Erythroblast (primary cell): ENCODE measurements at places on chromosomes 11 and 22.
A peak's percentile ranks its signal among the peaks of the same experiment; 100 is the strongest.

DNA sequence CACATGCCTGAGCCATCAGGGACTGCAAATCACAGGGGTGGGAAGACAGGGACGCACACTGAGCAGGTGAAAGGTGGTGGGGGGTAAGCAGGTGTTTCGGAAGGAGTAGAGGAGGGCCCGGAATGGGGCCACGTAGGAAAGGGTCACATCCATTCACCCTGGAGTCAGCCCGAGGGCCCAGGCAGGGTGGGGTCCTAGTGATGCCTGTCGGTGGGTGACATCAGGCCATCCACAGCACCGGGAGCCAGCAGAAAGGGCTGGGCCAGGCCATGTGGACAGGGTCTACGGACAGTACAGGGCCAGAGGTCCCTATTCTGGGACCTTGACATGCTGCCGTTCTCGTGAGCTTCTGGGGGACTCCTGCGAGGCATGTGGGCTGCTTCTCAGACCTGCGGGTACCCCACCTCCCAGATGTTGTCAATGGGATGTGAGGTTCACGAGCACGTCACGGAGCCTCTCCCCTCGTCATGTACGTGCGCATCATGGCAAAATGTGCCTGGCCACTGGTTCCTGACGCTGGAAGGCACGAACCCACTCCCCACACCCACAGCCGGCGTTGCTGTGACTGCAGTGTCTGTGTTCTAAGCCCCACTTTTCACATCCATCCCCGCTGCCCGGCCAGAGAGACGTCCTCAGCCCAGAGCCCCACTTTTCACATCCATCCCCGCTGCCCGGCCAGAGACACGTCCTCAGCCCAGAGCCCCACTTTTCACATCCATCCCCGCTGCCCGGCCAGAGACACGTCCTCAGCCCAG, 84.1 kb downstream of the FBLN1 start:
- DNase-seq = no peak

DNA sequence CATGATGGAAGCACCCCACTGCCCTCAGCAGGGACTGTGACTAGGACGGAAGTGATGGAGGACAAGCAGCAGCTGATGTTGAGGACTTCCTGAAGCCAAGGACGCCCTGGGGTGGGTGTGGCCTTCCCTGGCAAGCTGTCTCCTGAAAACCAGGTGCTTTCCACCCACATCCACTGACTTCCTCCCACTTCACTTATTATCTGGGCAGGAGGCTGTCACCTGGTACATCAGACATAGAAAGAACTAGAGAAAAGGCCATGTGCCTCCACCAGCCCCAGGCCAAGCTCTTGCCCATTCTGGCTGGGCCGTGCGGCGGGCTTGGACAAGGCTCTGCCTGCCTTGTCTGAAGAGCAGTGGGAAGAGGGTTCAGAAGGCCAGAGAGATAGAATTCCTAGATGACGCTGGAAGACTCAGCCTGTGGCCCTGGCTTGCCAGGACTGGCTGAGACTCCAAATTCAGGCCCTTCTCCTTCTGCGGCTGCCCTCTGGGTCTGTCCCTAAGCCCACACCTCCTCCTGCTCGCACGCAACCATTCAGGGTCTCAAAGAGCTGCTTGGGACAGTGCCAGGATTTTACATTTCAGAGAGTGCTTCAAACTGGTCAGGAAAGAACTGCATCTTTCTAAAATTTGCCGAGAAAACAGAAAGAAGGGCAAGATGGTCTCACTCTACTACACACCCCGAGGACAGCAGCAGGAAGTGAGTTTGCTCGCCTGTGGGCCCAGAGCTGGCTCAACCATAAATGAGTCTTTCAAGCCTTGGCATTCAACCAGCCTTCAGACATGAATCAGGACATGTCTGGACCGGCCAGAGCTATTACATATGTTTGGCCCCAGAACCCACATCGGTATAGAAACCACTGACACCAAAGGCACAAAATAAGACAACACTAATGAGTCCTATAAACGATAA, 13.3 kb downstream of the ARHGAP1 start:
- no peak for DNase-seq

- DNase-seq = peak; percentile 84
Observed at GRCh38 chr22:20494978-20495860, at the start of gene KLHL22. Gene KLHL22 (minus strand): TSS chr22:20495795. CDS start chr22:20489211, 6,584 bp downstream.

- DNase-seq = no peak
Observed at GRCh38 chr11:65973439-65974110, 12.0 kb downstream of the SART1 start.

DNA sequence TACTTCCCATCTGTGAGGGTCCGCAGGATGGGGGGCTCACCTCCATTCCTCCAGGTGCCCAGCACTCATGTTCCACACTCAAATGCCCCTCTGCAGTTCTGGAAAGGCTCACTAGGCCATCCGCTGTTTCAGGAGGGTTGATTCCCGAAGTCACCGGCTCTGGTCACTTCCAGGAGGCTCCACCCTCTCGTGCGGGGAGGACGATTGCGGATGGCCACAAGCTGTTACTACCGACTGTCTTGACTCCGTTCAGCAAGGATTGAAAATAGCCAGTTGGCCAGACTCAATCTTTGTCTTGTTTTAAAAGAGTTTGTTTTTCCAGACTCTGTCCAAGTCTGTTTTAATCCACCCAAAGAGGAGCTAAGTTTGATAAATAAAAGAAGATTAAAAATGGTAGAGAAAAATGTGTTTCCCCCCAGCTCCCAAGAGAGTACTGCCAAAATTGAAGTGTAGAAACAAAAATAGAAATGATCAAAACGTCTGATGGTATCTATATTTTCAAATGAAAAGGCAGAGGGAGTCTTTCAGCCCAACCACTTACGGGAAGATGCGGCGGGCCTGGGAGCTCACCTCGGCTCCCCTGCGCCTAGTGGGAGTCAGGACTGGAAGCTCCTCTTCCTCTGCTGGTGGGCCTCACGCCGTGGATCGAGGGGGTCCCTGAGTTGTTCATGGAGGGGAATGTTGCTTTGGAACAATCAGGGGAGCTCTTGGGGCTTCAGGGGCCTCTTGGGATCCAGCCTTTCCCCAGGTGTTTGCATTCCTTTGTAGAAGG, 1280.8 kb downstream of the BRD1 start:
- DNase-seq = no peak

- no peak for DNase-seq
Observed at GRCh38 chr11:35579557-35580396, 38.5 kb upstream of the FJX1 start.

- no peak for DNase-seq
Observed at GRCh38 chr22:38243007-38243765, 29.6 kb downstream of the TMEM184B start.

DNA sequence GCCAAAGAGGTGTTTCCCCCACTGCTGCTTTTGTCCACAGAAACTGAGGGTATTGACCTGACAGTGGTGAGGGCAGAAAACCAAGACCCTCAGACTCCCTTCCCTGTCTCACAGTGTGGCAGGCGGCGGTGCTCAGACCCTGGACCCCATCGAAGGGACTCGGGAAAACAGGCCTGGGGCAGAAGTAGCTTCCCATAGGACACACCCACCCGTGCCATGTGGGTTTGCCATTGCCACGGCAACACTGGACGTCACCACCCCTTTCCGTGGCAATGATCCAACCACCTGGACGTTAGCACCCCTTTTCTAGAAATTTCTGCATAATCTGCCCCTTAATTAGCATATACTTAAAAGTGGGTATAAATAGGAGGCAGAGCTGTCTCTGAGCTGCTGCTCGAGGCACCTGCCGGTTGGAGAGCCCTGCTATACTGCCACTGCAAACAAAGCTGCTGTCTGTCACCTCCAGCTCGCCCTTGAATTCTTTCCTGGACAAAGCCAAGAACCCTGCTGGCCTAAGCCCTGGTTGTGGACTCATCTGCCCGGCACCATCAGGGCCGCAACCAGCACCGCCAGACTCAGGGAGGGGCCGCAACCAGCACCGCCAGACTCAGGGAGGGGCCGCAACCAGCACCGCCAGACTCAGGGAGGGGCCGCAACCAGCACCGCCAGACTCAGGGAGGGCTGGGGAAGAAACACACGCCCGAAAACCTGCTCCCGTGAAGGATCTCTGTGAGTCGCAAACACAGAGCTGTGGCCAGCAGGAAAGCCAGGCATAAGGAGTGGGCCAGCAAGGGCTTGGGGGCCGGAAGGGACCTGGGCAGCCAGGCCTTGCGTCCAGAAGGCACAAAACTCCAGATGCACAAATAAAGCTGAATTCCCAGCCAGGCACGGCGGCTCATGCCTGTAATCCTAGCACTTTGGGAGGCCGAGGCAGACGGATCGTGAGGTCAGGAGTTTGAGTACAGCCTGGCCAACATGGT, 10.4 kb downstream of the MLC1 start:
- no peak for DNase-seq

- peak; percentile 69 for DNase-seq
Observed at GRCh38 chr22:19121631-19122142, 525 bp downstream of the DGCR2 start.

DNA sequence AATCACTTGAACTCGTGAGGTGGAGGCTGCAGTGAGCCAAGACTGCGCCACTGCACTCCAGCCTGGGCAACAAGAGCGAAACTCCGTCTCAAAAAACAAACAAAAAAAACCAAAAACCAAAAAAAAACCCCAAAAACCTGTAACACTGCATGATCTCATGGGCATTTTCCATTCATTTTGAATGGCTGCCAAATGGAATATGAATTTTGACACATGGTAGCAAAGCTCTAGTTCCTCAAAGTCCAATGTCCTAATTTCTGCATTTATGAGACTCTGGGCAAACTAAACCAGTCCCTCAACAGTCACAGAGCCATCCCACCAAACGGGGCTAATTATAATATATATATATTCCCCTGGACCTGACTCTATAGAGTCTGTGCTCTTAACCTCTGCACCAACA, 61.8 kb downstream of the SGSM3 start:
- DNase-seq = no peak
